Putamen (tissue), 1 donor: ENCODE measurements at places on chromosomes 16 and 17.

GRCh38 chr17:35284955-35285354, 42.1 kb downstream of the SLFN5 start:
- no peak for DNase-seq

DNA sequence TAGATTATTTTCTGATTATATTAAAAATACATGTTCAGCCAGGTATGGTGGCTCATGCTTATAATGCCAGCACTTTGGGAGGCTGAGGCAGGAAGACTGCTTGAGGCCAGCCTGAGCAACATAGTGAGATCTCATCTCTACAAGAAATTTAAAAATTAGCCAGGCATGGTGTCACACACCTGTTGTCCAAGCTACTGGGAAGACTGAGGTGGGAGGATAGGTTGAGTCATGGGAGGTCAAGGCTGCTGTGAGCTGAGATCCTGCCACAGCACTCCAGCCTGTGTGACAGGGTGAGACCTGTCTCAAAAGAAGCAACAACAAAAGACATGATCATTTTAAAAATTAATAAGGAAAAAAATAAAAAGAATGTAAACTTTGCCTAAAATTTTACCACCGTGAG, 40.7 kb downstream of the PRAC1 start:
- DNase-seq: no peak

GRCh38 chr16:53456625-53457024, 22.4 kb downstream of the RBL2 start:
- DNase-seq: peak; percentile 27

- DNase-seq: no peak
Measured at GRCh38 chr16:4115949-4116318, 308 bp downstream of the ADCY9 start.

- no peak for DNase-seq
Measured at GRCh38 chr17:75361344-75361743, 44.1 kb downstream of the GRB2 start.

GRCh38 chr16:28475221-28475620, 3.1 kb upstream of the NPIPB7 start:
- no peak for DNase-seq

DNA sequence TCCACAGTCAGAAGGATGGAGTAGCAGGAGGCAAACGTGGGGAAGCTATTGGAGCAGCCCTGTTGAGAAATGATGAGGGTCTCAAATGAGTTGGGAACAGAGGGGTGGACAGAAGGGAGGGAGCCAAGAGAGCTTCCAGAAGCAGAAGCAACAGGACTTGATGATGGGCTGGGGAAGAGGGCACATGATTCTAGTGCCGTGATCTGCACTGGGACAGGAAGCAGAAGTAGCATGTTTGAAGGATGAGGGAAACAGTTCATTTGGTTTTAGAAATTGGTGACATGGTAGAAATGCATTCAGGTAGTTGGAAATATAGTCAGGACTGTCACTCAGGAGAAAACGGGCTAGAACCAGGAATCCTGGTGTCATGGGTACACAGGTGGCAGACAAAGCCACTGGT, 19.4 kb downstream of the EMP2 start:
- DNase-seq: no peak

DNA sequence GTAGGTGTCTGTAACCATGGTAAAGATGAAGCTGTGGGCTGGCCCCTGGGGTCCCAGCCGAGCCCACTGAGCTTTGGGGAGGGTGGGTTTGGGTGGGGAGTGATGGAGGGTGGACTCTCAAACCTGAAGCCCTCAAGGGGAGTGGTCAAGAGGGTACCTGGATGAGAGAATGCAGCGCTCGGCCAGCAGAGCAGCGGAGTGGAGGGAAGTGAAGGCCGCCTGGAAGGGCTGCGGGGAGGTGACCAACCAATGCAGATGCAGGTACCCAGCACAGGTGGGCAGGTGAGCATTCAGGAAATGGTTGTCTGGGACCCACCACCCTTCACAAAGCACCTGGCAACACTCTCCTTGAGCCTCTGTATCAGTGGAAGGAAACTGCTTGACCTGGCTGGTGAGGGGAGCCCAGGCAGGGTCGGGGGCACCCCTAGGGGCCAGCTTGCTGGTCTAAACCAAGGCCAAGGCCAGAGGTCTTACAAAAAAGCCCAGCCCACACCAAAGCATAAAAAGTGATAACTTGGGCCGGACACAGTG, 3.4 kb upstream of the SLC5A10 start:
- DNase-seq: no peak

DNA sequence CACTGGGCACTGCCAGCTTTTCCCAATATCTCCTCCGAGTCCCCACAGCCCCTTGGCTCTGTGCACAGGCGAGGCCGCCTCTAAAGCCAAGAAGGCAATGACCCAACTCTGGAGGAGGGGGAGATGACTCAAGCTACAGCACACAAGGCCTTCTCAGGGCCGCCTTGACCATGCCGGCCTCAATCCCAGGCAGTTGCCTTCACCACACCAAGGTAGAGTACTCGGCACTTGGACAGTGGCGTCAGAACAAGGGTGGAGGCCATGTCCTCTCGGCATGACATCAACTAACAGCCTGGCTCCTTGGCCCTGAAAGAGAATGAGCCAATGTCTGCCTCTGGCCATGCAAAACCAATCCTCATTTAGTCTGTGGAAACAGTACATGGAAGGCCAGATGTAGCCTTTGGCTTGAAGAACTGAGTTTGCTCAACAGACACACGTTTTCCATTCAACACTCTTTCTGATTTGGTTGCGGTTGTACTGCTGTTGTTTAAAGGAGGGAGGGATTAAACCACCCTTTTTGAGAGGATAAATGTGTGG, 139.6 kb downstream of the XYLT1 start:
- DNase-seq: no peak

GRCh38 chr16:89629827-89630610, 16.6 kb downstream of the DPEP1 start:
- DNase-seq: no peak

DNA sequence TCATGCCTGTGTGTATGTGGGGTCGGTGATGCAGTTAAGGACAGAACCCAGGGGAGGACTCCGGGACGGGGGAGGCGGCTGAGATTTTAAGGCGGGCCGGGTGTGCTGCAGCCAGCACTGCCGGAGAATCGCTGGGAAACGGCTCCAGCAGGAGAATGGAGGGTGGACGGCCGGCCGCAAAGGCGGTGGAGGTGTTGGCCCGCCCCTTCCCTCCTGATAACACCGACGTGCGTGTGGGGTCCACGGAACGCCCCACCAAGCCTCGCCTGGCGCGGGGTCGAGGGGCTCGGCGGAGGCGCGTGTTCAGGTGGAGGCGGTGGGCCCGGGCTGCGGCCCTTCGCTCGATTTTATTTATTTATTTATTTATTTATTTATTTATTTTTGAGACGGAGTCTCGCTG, 633 bp downstream of the ZNF843 start:
- no peak for DNase-seq

GRCh38 chr17:1628856-1629503, 346 bp upstream of the SLC43A2 start:
- peak; percentile 95 for DNase-seq

DNA sequence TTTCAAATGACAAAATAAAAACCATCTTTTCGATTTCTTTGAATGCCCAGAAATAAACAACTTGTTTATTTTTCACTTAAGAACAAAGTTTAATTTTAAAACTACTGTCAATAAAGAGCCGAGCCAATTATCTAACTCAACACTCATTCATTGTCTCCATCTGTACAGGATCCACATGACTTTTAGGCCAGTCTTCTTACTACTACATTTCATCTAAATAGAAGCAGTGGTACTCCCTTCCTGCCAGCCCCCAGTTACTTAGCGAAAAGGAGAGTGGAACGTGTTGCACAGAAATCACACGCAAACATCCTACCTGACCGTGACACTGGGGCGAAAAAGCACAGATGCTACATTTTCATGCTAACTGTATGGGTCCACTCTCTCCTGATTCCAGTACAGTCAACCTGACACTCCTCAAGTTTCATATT, 1.2 kb downstream of the GNA13 start:
- DNase-seq: no peak

DNA sequence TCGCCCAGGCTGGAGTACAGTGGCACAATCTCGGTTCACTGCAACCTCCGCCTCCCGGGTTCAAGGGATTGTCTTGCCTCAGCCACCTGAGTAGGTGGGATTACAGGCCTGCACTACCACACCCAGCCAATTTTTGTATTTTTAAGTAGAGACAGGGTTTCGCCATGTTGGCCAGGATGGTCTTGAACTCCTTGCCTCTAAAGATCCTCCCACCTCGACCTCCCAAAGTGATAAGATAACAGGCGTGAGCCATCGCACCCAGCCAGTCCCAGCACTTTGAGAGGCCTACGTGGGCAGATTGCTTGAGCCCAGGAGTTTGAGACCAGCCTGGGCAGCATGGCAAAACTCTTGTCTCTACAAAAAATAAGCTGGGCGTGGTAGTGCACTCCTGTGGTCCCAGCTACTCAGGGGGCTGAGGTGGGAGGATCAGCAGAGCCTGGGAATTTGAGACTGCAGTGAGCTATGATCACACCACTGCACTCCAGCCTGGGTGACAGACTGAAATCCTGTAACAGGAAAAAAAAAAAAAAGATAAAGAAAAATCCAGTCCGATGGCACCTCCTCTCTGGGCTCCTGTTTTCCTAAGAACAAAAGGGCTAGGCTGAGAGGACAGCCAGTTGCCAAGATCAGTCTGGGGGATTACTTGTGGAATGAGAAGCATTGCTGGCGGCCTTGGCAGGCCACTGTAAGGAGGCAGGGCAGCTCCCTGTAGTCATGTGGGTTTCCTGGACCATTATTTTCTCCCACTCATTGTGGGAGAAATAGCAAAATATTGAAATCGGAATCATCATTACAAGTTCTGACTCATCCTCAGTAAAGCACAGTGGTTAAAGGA, 3.0 kb upstream of the PIPOX start:
- DNase-seq: no peak

GRCh38 chr17:39138431-39139160, 12.8 kb downstream of the PLXDC1 start:
- DNase-seq: no peak

DNA sequence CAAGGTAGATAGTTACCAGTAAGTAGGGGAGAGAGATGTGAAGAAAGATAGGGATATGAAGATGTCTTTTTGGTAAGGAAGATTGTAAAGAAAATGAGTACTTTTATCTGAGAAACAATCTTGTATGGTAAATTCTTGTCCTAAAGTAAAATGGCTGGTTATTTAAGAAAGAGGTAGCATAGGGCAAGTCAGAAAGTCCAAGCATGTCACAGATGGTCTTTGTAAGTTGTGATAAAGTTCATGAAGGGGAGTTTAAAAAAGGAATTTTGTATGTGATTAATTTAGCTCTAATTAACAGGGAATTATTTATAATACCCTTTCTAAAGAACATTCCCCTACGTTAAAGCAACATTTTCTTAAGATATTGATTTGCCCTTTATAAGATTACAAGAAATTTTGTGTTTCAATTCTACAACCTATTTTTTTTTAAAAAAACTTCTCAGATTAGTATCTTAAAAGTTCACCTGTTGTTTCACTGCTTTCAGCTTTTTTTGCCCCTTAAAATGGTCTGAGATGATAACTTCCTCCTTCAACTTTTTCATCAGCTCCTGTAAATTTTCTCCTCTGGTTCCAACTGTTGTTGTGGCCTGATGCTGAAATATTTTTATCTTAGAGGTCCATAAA, 16.2 kb upstream of the CPHXL start:
- no peak for DNase-seq

DNA sequence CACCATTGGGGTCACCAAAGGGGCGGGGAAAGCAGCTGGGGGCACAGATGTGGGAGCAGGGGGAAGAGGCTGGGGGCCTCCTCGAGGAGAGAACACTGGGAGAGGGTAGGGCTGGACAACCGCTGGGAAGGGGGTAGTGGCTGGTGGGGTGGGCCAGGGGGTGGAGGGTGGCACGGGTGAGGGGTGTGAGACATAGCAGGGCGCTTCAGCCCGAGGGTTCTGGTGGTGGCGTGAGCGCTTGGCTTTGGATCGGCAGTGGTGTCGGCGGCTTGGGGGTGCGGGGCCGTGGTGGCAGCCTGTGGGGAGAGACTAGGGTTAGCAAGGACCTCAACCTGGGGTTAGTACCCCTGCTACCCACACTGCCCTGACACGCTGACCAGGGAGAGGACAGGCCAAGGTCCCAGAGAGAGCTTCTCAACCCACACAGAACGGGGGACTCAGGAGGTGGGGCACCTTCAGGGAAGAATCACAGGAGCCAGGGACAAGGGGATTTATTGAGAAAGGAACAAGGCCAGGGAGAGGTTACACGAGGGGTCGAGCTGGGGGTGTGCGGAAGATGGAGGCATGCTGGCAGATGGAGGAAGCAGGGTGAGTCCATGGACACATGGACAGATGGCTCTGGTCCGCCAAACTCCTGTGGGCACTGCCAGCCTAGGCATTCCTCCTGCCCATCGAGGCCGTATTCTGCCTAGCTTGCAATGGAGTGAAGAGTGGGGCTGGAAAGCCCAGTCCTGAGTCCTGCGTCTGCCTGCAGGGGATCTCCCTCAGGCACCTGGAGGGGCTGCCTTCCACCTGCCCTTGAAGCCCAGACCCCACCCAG, 8.4 kb downstream of the PER1 start:
- DNase-seq: no peak

- DNase-seq: no peak
Measured at GRCh38 chr16:24999856-25000461, 15.2 kb downstream of the ARHGAP17 start.

- no peak for DNase-seq
Measured at GRCh38 chr17:10162096-10162495, 36.3 kb downstream of the GAS7 start.

DNA sequence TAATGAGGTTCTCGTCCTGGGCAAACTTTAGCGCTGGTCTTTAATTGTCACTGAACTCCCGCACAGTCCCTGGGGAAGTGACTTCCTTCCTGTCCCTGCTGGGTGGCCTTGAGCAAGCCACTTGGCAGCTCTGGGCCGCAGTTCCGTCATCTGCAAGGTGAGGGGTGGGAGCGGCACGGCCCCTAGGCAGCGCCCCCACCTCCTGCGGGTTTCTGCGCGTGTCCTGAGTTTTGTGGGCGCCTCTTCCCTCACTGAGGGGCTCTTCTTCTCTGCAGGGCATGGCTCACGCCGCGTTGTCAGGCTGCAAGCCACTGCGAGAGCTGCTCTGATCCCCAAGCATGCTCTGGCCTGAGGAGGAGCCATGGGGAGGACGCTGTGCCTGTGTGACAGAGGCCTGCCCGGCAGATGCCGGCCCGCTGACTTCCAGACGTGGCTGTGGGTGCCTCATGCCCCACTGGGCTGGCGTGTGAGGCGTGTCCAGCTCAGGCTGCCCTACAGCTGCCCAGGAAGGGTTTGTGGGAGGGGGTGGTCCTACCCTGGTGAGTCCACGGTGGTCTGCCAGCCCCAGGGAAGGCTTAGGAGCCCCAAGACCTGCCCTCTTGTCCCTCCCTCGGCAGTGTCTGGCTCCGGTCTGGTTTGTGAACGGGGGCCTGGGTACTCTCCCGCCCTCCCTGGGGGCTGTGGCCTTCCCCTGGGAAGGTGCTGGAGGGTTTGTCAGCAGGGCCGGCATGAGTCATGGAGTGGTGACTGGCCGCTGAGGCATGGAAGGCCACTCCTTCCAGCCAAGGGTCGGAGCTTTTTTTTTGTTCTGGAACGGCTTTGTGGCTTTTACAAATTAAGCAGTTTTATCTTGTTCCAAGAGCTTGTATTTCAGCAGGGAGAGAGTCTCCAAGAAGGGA, 182.0 kb downstream of the SEC14L1 start:
- DNase-seq: no peak

DNA sequence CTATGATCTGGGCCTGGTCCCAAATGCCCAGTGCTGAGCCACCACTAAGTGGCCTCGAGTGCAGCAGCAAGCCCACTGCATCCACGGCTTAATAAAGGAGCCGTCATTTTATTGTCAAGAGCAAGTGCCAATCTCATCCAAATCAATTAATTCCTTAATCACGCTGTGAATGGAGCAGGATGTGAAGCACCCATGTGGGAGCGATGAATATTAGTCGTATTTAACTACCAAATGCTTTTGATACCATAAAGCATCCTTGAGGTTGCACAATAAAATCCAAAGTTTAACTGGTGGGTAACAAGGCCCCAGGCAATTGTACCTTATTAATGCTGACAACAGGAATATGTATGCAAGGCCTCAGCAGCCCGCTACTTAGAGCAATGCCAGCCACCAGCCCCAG, 226.0 kb upstream of the C16orf82 start:
- no peak for DNase-seq
